Stimulated activated CD4-positive, alpha-beta T cell treated with anti-CD3 and anti-CD28 coated beads, Interleukin-4, amount 100 ng/mL, for 1 hour (primary cell): ENCODE measurements at places on chromosomes 4 and X.

- DNase-seq = no peak
Measured at GRCh38 chr4:156633847-156634246, 337.8 kb downstream of the PDGFC start.

DNA sequence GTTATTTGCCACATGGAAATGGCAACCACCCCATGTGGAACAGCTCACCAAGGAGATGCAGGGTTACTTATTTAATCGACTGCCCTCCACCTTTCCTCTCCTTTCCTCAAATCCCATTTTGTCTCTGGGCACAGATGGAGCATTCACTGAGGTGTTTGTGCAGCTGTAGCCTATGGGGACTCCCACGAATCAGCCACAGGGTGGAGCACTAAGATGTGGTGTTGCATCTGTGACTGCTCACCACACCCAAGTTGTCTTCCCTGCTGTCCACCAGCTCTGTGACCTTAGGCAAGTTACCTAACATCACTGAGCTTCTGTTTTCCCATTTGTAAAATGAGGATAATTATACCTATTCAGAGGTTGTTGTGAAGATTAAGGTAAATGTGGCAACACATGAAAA, 252.4 kb upstream of the CPEB2 start:
- DNase-seq = peak; percentile 1

- no peak for DNase-seq
Measured at GRCh38 chr4:1638873-1639272, 45.2 kb downstream of the FAM53A start.

GRCh38 chr4:189206953-189207352, 733.7 kb upstream of the FRG1 start:
- no peak for DNase-seq

DNA sequence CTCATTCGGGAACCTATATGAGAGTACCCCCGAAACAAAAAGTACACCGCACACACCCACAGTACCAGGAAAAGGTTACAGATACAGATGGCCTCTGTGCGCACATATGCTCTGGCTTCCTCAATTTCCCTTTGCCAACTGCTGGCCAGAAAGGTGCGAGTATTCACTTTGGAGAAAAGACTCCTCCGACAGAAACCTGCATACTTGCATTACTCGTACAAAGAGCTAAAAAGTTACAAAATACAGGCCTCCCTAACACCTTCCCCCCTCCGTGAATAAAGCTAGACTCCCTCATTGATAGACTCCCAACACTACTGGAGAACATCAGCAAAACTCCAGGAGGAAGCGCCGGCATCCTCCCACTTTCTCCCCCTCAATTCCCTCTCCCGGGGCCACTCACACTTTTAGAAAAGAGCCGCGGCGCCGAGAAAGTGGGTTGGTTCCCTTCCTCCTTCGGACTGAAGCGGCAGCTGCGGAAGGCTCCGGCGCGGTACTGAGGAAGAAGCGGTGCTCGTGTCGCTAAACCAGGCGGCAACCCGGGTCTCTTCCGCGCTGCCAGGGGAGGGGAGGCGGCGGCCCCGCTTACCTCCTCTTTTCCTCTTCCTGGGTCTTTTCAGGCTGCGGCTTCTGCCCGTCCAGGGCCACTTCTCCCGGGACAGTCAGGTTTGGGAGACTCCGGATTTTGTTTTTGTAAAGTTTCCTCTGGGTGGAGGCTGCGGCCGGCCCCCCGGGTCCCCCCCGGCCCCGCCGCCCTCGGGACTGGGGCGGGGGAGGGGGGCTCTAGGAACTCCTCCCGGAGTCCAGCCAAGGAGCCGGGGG, 1.1 kb downstream of the FBXW7 start:
- peak; percentile 55 for DNase-seq

DNA sequence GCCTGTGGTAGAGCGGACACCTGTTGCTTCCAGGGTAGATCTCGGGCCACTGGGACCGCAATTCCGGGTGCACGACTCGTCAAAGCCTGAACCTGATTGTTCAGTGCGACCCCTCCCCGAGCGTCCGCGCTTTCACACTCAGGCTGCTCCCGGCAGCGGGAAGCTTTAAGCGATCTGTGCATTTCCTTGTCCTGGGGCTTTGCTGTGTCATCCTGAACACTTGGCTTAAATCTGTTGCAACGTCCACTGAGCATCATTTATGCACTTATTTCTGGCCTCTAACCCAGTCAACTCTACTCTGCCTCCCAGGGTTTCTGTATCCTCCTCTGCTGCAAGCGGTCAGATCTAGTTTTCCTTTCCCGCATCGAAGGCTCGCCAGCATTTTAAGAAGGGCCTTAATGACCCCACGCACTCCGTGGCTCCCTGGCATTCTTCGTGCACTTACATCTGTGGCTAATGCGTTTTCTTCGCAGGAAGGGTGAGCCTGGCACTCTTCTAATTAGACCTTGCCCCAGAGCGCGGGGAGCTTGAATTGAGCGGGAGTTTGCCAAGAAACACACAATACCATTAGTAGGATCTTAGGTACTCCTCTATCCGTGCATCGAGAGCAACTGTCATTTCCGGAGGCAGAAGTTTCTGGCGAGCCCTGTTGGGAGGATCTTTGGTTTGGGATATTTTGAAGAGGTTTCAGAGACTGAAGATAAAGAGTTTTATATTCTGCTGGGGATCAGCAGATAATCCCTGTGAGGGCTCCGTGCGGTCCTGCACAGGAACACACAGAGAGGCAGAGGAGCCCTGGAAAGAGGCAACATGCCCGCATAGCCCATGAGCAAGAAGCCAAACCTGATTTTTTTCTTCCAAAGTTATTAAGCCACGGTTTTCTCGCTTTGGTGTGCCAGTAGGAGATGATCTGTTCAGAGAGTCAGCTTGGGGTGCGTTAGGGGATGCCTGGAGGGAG, 654 bp upstream of the DDIT4L start:
- DNase-seq = no peak

DNA sequence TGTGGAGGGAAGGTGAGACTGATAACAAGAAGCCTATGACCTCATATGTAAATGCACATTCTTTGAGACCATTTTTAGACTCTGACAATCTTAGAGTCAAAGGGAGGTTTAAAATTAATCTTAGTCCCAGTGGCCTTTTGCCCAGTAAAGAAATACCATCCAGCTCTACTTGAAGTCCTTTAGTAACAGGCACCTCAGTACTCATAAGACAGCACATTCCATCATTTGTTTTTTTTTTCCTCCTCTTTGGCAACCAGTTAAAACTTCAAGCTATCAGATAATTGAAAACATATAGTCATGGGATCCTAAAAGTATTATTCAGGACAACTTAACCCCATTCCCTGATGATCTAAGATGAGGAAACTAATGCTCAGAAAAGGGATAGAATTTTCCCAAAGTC, 4.6 kb downstream of the EDA2R start:
- DNase-seq = no peak

GRCh38 chrX:39470588-39471407, 627.0 kb downstream of the BCOR start:
- DNase-seq = no peak
